ENCODE measurements at places on chromosomes 12 and 14.
A peak's percentile ranks its signal among the peaks of the same experiment; 100 is the strongest.

GRCh38 chr12:51941011-51941581 is 10.4 kb upstream of the ACVR1B start:
- peak; percentile 43 for DNase-seq

DNA sequence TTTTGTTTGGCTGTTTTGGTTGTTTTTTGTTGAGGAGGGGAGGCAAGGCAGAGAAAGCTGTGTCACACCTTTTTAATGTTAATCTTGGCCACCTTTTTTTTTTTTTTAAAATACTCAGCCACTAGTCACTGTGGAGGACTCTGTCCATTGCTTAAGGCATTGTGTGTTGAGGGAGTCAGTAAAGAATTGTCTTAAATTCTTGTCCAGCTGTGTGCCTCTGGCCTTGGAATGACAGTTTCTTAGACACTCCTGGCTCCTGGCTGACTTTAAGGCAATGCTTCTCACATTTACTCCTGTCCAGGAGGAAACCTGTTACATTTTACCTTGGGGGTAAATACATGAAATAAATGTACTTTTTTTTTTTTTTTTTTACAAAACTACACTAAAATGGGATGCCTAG is 18.1 kb upstream of the SMCO2 start:
- no peak for DNase-seq

DNA sequence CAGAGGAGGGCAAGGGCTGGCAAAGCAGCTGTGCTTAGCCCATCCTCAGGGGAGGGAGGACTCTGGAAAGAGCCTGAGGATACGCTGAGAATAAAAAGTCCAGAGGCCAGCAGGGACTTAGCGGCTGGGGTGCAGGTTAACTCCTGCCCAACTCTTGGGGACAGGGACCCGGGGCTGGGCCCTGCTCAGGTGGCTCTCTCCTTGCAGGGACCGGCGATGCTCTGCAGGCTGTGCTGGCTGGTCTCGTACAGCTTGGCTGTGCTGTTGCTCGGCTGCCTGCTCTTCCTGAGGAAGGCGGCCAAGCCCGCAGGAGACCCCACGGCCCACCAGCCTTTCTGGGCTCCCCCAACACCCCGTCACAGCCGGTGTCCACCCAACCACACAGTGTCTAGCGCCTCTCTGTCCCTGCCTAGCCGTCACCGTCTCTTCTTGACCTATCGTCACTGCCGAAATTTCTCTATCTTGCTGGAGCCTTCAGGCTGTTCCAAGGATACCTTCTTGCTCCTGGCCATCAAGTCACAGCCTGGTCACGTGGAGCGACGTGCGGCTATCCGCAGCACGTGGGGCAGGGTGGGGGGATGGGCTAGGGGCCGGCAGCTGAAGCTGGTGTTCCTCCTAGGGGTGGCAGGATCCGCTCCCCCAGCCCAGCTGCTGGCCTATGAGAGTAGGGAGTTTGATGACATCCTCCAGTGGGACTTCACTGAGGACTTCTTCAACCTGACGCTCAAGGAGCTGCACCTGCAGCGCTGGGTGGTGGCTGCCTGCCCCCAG is 2.8 kb downstream of the B3GNT4 start:
- no peak for DNase-seq

DNA sequence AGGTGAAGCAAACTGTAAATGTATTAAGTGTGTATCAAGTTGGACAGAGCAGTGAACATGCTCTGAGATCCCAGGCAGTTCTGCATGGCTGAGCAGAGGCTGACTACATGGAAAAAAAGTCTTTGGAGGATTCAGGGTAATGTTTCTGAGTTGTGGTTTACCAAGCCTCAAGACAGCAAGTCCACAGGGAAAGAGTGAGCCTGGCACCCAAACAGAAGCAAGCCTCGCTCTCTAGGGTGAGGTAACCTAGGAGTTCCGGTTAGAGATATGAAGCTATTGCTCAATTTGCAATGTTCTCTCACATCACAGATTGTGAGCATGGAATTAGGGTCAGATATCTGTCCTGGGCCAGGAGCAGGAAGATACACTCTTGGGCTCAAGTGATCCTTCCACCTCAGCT is 158.6 kb downstream of the MON2 start:
- no peak for DNase-seq

- no peak for DNase-seq
Observed at GRCh38 chr14:91019673-91020072, 40.8 kb downstream of the RPS6KA5 start.

DNA sequence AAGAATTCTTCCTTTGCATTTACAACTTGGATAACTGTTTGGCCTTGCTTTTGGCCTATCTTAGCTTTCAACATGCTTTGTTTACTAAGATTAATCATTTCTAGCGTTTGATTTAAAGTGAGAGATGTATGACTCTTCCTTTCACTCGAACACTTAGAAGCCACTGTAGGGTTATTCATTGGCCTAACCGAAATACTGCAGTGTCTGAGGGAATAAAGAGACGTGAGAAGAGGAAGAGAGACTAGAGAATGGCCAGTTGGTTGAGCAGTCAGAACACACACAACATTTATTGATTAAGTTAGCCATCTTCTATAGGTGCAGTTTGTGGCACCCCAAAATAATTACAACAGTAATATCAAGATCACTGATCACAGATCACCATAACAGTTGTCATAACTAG is 62.3 kb upstream of the CCDC175 start:
- no peak for DNase-seq

- DNase-seq: no peak
Observed at GRCh38 chr12:97301576-97301975, 161.0 kb upstream of the RMST start.

DNA sequence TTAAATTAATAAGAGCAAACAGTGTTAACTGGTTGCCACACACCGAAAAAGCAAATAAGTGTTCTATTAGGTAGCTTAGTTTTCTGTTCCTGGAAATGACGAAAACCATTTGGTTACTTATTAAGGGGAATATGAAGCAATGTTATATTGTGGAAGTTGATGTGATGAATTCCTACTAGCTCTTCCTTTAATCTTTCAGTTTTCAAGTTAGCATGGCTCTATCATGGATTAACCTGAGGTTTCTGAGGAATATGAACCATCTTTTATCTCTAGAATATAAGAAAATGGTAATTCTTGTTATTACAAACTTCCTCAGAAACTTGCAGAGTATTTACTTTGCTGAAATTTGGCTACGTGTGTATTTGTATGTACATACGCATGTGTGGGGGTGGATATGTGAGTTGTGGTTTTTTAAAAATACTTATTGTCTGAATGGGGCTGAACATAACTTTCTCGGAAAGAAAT is 245.7 kb downstream of the KCNC2 start:
- DNase-seq: no peak

GRCh38 chr14:60266021-60266937 is 17.3 kb downstream of the PPM1A start:
- DNase-seq: no peak

GRCh38 chr14:23299211-23299957 is 3.3 kb downstream of the PPP1R3E start:
- no peak for DNase-seq

DNA sequence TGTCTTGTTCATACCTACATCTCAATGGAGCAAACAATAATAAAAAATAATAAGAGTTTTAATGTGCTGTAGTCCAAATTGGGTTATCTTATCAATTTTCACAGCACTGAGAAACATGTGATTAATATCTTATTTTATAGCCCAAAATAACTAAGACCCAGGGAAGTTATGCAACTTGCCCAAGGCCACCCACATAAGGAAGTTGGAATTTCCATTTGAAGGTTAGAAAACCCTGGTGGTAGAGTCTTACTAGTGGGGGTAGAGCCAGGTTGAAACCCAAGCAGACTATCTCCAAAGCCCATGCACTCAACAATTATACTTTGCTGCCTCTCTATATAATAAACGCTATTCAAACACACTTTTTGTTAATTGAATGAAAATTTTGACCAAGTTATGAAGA is 270.0 kb upstream of the CAND1 start:
- DNase-seq: no peak

- peak; percentile 82 for DNase-seq
Observed at GRCh38 chr14:75315144-75315543, 36.5 kb downstream of the FOS start.

DNA sequence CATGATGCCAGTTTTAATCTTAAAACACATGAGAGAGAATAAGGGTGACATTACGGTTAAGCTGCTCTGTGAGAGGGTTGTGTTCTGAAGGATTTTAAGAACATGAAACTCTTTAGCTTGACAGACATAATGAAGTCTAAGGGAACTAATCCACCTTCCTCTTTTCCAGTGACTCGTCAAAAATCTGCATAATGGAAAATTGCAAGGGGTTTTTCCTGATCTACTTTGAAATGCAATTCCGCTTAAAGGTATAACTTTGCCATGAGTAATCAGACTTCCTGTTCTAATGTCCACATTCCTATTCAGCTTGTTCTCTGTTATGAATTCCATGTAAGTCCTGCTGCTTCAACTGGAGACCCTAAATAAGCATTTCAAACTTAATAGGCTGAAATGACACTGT is at the start of gene ZNF705A:
Gene ZNF705A, plus strand, starts transcription at position 171 of the 400 bp plus-strand sequence. CDS start 15,611 bp downstream, outside the sequence.
- DNase-seq: no peak

- DNase-seq: no peak
Observed at GRCh38 chr12:116121453-116121871, 156.0 kb downstream of the MED13L start.

DNA sequence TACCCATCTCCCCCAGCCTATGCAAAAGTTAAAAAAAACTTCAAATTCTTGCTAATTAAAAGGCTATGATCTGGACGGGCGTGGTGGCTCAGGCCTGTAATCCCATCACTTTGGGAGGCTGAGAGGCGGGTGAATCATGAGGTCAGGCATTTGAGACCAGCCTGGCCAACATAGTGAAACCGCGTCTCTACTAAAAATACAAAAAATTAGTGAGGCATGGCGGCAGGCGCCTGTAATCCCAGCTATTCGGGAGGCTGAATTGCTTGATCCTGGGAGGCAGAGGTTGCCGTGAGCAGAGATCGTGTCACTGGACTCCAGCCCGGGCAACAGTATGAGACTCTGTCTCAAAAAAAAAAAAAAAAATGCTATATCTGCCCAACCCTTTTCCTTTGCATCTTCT is 925.4 kb downstream of the GALC start:
- DNase-seq: no peak

- peak; percentile 26 for DNase-seq
Observed at GRCh38 chr14:53325176-53325806, 172.2 kb upstream of the DDHD1 start.

DNA sequence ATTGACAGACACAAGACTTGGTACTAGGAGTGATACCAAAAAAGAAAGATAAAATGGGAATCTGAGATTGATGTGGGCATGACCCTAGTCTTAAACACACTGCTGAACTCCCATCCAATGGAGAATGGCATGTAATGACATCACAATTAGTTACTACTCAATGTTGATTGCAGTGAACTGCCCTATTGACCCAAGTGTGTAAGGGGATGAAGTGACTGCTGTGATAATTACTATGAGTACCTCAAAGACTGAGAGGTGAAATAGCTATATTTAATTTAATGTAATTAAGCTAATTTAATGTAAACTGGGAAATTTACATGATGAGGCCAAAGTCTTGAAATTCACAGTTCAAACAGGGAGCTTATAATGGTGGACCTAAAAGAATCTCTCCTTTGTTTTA is at the start of gene ADAM20:
Gene ADAM20, minus strand, starts transcription at position 101 of the 400 bp plus-strand sequence. CDS start 10,247 bp downstream, outside the sequence.
- no peak for DNase-seq

DNA sequence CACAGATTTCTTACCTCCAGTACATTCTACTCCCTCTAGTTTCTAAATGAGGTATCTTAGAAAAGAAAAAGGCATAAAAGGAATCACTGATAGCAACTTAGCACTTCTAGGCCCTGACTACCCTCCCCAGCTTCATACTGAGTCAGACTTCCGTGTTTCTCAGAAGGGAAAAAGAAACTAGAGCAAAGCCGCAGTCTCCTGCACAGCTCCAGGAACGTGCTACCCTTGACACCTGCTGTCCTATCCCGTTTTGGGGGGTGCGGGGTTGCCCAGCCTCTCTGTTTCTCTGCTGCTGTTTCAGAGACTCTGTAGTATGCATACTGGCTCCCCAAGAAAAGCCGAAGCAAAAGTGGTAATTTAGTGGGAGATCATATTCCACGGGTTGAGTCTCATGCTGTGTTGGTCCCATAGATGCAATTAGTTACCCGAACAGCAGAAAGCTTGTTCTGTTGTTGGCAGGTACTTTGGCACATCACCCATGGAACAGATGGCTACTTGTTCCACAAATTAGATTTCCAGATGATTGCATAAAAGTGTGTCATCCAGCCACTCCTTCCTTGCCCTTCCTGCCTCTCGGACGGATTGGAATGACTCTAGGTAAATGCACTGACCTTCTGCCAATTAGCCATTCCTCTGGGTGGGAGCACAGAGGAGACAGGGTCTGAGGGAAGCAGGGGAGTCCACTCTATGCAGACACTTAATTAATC is 438.1 kb downstream of the FUT8 start:
- peak; percentile 90 for DNase-seq

DNA sequence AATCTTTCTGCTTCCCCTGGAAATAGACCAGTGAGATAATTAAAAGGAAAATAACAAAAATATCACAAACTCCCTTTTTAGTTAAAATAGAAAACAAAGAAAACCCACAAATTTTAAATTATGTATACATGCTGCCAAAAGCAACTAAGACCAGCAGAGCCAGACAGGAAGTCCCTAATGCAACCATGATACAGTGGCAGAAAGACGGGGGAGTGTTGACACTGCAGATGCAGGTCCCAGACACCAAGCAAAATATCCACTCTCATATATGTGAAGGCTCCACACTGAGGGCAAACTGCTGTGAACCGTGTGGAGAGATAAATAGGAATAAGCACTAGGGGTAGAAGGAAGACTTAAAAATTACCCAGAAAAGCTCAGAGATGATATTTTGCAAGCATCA is 401.0 kb downstream of the BTG1 start:
- DNase-seq: no peak

- no peak for DNase-seq
Observed at GRCh38 chr12:109575683-109576082, 2.1 kb downstream of the MVK start.

DNA sequence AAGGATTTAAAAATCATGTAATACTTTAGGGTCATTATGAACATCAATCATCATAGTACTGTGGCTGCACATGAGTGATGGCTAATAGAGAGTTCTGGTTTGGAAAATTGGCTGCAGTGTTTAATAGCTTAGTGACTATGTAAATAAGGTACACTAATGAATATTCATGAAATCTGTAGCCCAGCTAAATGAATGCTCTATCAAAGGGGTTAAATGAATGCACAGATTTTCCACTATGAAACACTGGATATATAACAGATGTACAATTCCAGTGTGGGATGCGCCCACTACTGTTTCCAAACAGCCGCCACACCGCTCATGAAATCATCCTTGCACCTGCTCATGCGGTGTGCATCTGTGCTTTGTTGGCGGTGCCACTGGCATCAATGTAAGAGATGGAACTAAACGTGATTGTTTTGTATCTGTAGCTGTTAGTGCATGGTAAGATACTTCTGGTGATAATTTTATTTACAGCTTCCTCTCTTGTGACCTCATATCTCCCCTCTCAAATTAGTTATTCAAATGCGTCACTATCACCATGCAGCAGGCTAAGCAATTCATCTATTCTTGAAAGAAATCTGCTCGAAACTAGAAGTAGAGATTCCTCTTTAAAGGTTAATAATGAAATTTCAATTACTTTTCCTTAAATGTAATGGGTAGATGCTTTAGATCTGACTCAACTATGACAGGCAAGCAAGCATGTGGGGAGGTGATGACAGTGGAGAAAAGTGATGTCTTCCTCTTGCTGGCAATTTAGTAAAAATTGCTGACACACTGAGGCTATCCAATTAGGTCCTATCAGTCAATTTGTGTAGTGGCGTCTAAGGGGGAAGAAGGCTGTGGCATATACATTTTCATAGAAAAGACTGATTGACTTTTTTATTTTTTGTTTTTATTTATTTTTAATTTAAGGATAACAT is 433.6 kb downstream of the AEBP2 start:
- no peak for DNase-seq

Data from NCI-H1092 treated with DMSO at 0.1 percent for 48 hours (cell line).